Anterior cingulate cortex (tissue), 58 donors: ENCODE measurements at places on chromosomes 5 and 9.

GRCh38 chr9:4700091-4700490, 20.7 kb downstream of the CDC37L1 start:
- no peak for DNase-seq

DNA sequence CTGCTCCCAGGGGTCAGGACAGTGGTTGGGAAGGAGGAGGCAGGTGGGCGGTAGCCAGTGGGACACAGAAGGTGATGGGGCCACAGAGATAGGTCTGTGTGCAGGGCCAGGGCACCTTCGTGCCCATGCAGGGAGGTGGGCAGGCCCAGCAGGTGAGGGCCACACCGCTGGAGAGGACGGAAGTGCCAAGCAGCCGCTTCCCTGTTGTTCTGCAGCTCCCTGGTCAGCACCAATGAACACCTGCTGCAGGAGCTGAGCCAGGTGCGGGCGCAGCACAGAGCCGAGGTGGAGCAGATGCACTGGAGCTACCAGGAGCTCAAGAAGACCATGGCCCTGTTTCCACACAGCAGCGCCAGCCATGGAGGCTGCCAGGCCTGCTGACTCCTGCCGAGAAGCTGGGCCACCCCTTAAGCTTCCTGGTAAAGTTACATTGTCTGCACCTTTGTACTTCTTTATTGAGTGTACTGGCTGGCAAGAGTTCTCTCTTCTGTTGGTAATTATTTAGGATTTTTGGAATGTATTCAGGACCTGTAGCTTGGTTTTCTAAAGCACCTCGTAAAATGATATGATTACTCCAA, 40.3 kb downstream of the TPPP start:
- DNase-seq = no peak

DNA sequence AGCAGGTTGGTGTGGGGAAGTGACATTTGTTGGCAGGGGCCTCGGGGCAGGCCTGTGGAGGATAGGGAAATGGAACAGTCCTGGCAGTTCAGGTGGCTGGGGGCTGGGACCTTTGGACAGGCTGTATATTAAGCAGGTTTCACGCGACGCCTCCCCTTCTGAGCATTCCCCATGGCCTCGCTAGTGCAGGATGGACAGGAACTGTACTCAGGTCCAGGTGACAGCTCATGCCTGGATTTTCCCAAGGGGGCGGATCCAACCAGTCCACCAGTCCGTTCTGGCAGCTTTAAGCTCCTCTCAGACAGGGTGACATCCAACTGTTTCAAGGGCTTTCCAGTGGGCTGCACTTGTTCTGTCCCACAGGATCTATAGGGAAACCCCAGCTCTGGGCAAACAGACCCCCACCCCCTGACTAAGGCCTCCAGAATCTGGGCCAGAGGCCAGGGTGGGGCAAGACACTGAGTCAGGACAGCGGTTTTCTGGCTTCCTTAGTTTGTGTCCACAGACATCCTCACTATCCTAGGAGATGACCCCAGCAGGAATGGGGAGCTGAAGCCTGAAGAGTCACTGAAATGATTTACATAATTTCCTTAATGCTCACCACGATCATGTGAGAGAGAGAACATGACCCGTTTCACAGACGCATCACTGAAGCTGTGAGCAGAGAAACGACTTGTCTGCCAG, 20.9 kb downstream of the CSF2 start:
- DNase-seq = no peak

- DNase-seq = no peak
Observed at GRCh38 chr5:123075521-123076163, 13.4 kb upstream of the PRDM6 start.

- DNase-seq = no peak
Observed at GRCh38 chr5:131156385-131156784, 8.7 kb downstream of the HINT1 start.

DNA sequence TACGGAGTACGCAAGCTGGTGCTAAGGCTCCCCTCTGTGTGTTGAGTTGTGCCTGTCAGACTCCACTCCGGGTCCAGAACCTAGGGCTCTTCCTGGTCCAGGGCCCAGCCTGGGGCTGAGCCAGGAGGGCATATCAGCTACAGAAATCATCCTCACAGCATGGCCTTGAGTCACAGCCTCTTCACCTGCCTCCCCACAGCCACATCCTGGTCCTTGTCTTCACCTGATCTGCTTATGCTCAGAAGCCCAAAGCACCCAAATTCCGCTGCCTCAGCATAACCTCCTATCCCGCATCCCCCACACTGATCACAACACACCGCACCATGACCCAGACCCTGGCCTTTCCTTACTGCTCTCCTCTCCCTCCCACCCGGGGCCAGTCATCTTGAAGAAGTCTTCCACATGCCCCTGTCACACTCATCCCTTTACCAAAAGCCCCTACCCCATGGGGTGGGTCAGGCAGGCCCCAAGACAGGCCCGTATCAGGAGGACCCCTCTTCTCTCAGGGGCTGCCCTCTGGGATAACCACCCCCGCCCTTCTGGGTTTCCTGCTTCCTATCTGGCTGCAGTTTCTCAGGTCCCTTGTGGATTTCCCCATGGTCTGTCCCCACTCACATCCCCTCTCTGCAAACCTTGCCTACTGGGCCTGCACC, 1.3 kb upstream of the IL3 start:
- no peak for DNase-seq

GRCh38 chr5:32996336-32996735, 285.2 kb downstream of the NPR3 start:
- DNase-seq = no peak
